ENCODE measurements at places on chromosomes 7 and 10.

GRCh38 chr10:44975431-44976331 is 2.9 kb downstream of the DEPP1 start:
- H3K27ac ChIP-seq = no peak overlapping the region
- no peak overlapping the region for H3K4me3 ChIP-seq
- peaks cover 32% of the 10 kb centered on the region for H3K4me1 ChIP-seq
- DNase-seq = no peak

- H3K36me3 ChIP-seq = no peaks in the 10 kb centered on the region
- no peak for DNase-seq
- no peak overlapping the region for H3K4me3 ChIP-seq
Observed at GRCh38 chr10:964988-965417, 23.2 kb upstream of the GTPBP4 start.

GRCh38 chr7:139748373-139748765 is 29.4 kb downstream of the HIPK2 start:
- H3K36me3 ChIP-seq = no peaks in the 10 kb centered on the region
- H3K27ac ChIP-seq = no peak overlapping the region
- peaks cover 41% of the 10 kb centered on the region for H3K4me1 ChIP-seq
- no peak for DNase-seq
- H3K27me3 ChIP-seq = no peaks in the 10 kb centered on the region

GRCh38 chr10:59865101-59865500 is 41.3 kb downstream of the CCDC6 start:
- no peak overlapping the region for H3K27ac ChIP-seq
- no peak overlapping the region for H3K4me3 ChIP-seq
- no peak for DNase-seq
- H3K36me3 ChIP-seq = no peaks in the 10 kb centered on the region

- H3K36me3 ChIP-seq = no peaks in the 10 kb centered on the region
- no peak within 1 kb of the TSS for H3K27ac ChIP-seq
- peaks cover 12% of the 10 kb centered on the region for H3K27me3 ChIP-seq
- no peak for DNase-seq
Observed at GRCh38 chr10:121988361-121989324, at the start of gene TACC2. TSS of gene TACC2 (plus strand) at chr10:121989163. CDS start at chr10:122021982, 32,819 bp downstream.

- H3K4me3 ChIP-seq = no peak overlapping the region
- H3K27me3 ChIP-seq = peaks cover 2% of the 10 kb centered on the region
- no peaks in the 10 kb centered on the region for H3K4me1 ChIP-seq
- no peaks in the 10 kb centered on the region for H3K36me3 ChIP-seq
Observed at GRCh38 chr7:132500727-132501440, 75.4 kb downstream of the PLXNA4 start.

GRCh38 chr7:84013616-84014240 is 180.9 kb downstream of the SEMA3A start:
- H3K27ac ChIP-seq = no peak overlapping the region
- H3K4me3 ChIP-seq = no peak overlapping the region
- no peak for DNase-seq
- H3K27me3 ChIP-seq = no peaks in the 10 kb centered on the region

DNA sequence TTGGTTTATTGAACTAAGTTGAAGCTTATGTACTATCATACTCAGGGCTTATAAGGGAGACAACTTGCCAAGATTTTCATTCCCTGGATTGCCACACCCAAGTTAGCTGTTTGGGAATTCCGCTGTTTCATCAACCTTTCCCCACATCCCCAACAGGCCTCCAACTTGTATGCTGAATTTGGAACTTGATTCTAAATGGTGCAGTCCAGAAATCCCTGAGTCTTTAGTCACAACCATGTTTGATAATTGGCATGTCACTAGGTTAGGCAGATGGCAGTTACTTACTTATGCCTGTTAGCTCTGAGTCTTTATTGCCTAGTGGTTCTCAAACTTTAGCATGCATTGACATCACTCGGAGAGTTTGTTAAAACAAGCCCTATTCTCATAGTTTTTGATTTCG is 135.4 kb upstream of the PRPS1L1 start:
- no peak overlapping the region for H3K4me3 ChIP-seq
- H3K36me3 ChIP-seq = no peaks in the 10 kb centered on the region
- no peak for DNase-seq
- H3K27me3 ChIP-seq = no peaks in the 10 kb centered on the region
- H3K4me1 ChIP-seq = no peaks in the 10 kb centered on the region

GRCh38 chr7:45716380-45717203 is 142.4 kb downstream of the ADCY1 start:
- no peaks in the 10 kb centered on the region for H3K27me3 ChIP-seq
- no peaks in the 10 kb centered on the region for H3K36me3 ChIP-seq
- H3K4me1 ChIP-seq = no peaks in the 10 kb centered on the region
- no peak overlapping the region for H3K27ac ChIP-seq
- DNase-seq = no peak

GRCh38 chr10:4028027-4028471 is 243.0 kb upstream of the KLF6 start:
- DNase-seq = no peak
- H3K27me3 ChIP-seq = no peaks in the 10 kb centered on the region
- H3K4me3 ChIP-seq = no peak overlapping the region
- no peak overlapping the region for H3K27ac ChIP-seq
- no peaks in the 10 kb centered on the region for H3K36me3 ChIP-seq

DNA sequence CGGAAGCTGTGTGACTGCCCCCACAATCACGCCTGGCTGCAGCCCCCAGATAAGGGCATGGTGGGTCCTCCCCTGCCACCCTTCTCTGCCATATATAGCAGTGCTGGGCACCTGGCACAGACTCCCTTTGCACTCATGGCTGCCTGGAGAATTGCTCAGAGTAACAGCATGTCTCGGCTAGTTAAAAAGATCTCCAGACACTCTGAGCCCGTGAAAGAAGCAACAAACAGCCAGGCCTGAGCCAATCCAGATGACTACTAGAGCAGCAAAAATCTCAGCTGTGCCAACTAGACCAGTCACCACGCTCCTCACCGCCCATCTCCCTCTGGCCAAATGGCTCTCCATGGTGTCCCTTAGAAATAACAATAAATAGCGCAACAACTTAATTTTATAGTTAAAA is 71.3 kb downstream of the PARD3 start:
- H3K27me3 ChIP-seq = peaks cover 10% of the 10 kb centered on the region
- no peak overlapping the region for H3K4me3 ChIP-seq
- no peak for DNase-seq
- H3K4me1 ChIP-seq = no peaks in the 10 kb centered on the region
- no peaks in the 10 kb centered on the region for H3K36me3 ChIP-seq

- peaks cover 10% of the 10 kb centered on the region for H3K4me1 ChIP-seq
- DNase-seq = no peak
- no peak overlapping the region for H3K4me3 ChIP-seq
- no peak overlapping the region for H3K27ac ChIP-seq
Observed at GRCh38 chr10:72695496-72695895, 3.6 kb downstream of the MCU start.

DNA sequence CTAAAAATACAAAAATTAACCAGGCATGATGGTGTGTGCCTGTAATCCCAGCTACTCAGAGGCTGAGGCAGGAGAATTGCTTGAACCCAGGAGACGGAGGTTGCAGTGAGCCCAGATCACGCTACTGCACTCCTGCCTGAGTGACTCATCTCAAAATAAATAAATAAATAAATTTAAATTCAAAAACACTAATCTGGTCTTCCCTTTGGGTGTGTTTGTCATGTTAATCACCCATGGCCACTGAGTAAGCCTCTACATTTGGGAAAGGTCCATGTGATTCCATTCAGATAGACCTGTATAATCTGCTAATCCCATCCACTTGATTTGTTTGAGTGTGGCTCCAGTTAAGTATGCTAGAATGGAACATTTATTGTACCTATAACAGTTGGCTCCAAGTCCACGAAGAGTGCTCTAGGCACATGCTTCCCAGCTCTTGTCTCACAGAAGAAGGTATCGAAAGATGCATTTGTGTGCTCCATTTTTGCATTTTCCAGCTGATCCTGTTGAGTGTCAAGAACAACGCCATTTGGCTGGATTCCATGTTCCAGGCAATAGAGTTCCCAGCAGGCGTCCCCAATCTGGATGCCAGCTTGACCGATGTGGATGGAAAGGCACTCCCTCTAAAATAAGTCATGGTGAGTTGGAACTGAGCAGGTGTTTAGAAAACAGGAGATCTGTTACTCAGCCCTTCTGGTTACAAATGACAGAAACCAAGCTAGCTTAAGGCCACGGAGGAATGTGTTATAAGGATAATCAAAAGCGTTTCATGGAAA is 4.0 kb downstream of the TUBAL3 start:
- H3K4me3 ChIP-seq = no peak overlapping the region
- DNase-seq = no peak
- H3K4me1 ChIP-seq = no peaks in the 10 kb centered on the region

- no peak for DNase-seq
- no peak overlapping the region for H3K27ac ChIP-seq
- no peaks in the 10 kb centered on the region for H3K4me1 ChIP-seq
- H3K27me3 ChIP-seq = no peaks in the 10 kb centered on the region
Observed at GRCh38 chr10:34861293-34862021, 46.4 kb upstream of the PARD3 start.

- no peak overlapping the region for H3K4me3 ChIP-seq
- H3K27me3 ChIP-seq = no peaks in the 10 kb centered on the region
- H3K4me1 ChIP-seq = no peaks in the 10 kb centered on the region
- no peaks in the 10 kb centered on the region for H3K36me3 ChIP-seq
- no peak overlapping the region for H3K27ac ChIP-seq
Observed at GRCh38 chr7:104288137-104288536, 40.3 kb upstream of the LHFPL3 start.

- DNase-seq = no peak
- H3K4me1 ChIP-seq = no peaks in the 10 kb centered on the region
- no peak overlapping the region for H3K4me3 ChIP-seq
- H3K36me3 ChIP-seq = no peaks in the 10 kb centered on the region
Observed at GRCh38 chr10:74728225-74728624, 98.2 kb upstream of the KAT6B start.

DNA sequence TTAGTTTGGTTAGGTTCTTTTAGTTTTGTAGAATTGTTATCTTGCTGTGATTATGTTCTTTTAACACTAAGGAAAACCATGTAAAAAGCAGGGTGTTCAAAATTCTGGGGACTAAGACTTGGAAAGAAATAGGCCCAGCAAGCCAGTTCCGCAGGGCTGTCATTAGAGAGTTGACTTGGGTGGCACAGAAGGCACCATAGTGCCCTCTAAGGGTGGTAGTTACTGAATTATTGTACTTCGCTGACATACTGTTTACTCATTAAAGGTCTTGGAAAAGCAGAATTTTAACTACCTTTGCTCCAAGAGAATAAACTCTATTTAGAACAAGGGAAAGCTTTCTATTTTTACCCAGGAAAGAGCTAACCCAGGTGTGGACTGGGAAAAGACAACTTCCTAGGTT is 86.5 kb downstream of the OTUD1 start:
- no peak overlapping the region for H3K4me3 ChIP-seq
- no peak for DNase-seq
- no peaks in the 10 kb centered on the region for H3K4me1 ChIP-seq
- H3K36me3 ChIP-seq = no peaks in the 10 kb centered on the region
- H3K27ac ChIP-seq = no peak overlapping the region

GRCh38 chr7:131302876-131303707 is 24.6 kb upstream of the MKLN1 start:
- no peaks in the 10 kb centered on the region for H3K36me3 ChIP-seq
- DNase-seq = peak; percentile 25
- H3K4me3 ChIP-seq = no peak overlapping the region
- no peaks in the 10 kb centered on the region for H3K27me3 ChIP-seq

GRCh38 chr10:29646238-29646902 is 11.6 kb upstream of the SVIL start:
- peaks cover 27% of the 10 kb centered on the region for H3K4me1 ChIP-seq
- DNase-seq = no peak
- H3K27me3 ChIP-seq = no peaks in the 10 kb centered on the region
- H3K27ac ChIP-seq = no peak overlapping the region
- no peak overlapping the region for H3K4me3 ChIP-seq
- no peaks in the 10 kb centered on the region for H3K36me3 ChIP-seq

DNA sequence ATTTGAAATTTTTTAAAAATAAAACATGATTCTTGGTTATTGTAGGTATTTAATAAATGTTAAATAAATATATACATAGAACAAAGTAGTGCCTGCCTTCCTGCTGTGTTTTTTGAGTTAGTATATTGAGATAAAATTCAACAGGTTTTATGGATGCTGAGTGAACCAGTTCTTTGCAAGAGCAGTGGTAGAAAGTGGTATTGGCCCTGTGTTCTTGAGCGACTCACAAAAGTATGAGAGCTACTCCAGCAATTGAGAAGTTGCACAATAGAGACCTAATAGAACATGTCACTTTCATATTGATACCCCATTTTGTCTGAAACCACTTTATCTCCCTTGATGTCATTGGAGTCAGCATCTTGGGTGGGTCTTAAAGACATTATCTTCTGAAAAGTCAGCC is 32.6 kb upstream of the GJD4 start:
- H3K27ac ChIP-seq = no peak overlapping the region
- H3K27me3 ChIP-seq = no peaks in the 10 kb centered on the region
- peaks cover 31% of the 10 kb centered on the region for H3K36me3 ChIP-seq
- H3K4me3 ChIP-seq = no peak overlapping the region

DNA sequence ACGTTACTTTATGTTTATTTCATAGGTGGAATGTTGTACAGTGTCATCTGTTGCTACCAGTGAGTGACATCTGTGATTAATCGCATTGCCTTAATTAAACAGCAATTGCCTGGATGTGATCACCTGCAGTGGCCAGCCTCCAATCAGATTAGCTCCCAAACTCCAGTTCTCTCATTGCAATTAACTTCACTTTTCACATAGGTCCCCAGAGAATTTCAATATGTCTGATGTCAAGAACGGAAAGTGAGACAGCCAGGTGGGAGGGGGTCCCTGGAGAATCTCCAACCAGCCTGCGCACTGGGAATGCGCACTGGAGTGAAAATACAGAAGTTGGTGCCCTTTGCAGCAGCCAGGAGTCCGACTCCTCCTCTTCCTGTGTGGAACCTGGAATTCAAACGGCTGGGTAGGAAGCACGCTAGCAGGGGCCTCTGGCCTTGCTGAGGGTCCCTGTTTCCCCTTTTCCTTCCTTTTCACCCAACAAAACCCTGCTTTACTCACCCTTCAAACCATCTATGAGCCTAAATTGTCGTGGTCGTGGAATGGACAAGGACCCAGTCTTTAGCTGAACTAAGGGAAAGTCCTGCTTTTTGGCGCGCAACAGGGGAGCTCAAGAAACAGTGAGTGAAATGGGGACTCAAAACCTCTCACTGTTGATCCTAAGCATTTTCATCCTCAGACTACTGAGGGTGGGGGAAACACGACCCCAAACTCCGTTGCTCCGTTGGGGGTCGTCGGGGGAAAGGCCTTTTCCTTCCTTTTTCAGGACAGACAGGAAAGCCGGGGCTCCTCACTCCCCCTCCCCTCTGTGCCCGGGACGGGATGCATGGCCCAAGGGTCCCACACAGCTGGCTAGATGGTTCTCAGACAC is 1355.5 kb upstream of the LRRTM3 start:
- H3K4me1 ChIP-seq = no peaks in the 10 kb centered on the region
- no peaks in the 10 kb centered on the region for H3K27me3 ChIP-seq
- DNase-seq = no peak
- H3K4me3 ChIP-seq = no peak overlapping the region

GRCh38 chr10:104268405-104268712 is 625 bp upstream of the GSTO2 start:
- H3K27ac ChIP-seq = peak overlapping the region; percentile 92
- DNase-seq = no peak
- peaks cover 33% of the 10 kb centered on the region for H3K36me3 ChIP-seq
- H3K4me1 ChIP-seq = peaks cover 24% of the 10 kb centered on the region
- peak overlapping the region; percentile 84 for H3K4me3 ChIP-seq

- no peak for DNase-seq
- H3K4me1 ChIP-seq = peaks cover 68% of the 10 kb centered on the region
- H3K27ac ChIP-seq = peak overlapping the region; percentile 9
Observed at GRCh38 chr10:119493155-119493554, 49.4 kb downstream of the RGS10 start.

- H3K27ac ChIP-seq = no peak overlapping the region
- DNase-seq = no peak
- H3K27me3 ChIP-seq = peaks cover 3% of the 10 kb centered on the region
- no peaks in the 10 kb centered on the region for H3K36me3 ChIP-seq
Observed at GRCh38 chr7:135792363-135792668, 43.7 kb upstream of the FAM180A start.

Data from CD4-positive, alpha-beta T cell (primary cell).